ENCODE measurements at places on chromosomes 1 and 21.

- no peak for DNase-seq
Measured at GRCh38 chr1:41611932-41612450, 127.5 kb upstream of the EDN2 start.

DNA sequence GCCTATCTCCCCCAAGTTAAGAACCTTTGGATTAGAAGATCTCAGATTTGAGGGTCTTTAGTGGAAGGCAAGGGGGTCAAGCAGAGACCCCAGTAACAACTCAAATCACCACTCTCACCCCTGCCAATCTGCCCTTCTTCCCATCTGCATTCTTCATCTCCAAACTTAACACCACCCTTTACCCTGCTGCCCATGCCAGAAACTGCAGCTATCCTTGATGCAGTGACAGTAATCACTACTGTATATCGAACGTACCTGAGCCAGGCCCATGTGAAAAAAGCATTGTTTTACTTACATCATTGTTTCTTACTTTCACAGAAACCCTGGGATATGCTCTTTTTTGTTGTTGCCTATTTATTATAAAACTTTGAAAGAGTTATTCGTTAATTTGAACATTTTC lies 26.5 kb downstream of the NSUN4 start:
- DNase-seq, result no peak

DNA sequence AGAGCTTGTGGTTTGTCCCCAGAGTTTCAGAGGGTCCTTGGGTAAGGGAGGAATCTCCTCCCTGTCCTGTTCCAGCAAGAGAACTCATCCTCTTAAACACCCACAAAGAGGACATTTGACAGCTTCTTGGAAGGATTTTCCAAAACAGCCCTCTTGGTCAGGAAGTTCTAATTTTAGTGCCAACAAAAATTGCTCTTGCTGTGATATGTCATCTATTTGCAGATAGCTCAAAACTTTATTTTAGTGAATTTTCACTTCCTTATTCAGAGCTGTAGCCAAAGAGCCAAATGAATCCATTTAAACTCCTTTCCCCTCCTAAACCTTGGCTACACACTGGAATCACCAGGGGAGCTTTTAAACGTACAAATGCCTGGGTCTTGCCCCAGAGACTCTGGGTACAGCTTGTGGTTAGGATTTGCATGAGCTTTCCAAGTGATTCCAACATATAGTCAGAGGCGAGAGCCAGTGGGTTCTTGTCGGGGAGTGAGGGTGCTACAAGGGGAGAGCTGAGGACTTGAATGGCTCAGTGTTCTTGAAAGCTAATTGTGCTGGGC lies 11.8 kb upstream of the RASSF5 start:
- no peak for DNase-seq

- DNase-seq, result no peak
Measured at GRCh38 chr1:167136191-167136614, 42.3 kb downstream of the STYXL2 start.

GRCh38 chr1:107689159-107689558 lies 275.8 kb downstream of the VAV3 start:
- DNase-seq, result no peak

- no peak for DNase-seq
Measured at GRCh38 chr21:42222821-42223390, 4.0 kb downstream of the ABCG1 start.

- DNase-seq, result no peak
Measured at GRCh38 chr21:27359141-27359540, 392.3 kb upstream of the ADAMTS5 start.

DNA sequence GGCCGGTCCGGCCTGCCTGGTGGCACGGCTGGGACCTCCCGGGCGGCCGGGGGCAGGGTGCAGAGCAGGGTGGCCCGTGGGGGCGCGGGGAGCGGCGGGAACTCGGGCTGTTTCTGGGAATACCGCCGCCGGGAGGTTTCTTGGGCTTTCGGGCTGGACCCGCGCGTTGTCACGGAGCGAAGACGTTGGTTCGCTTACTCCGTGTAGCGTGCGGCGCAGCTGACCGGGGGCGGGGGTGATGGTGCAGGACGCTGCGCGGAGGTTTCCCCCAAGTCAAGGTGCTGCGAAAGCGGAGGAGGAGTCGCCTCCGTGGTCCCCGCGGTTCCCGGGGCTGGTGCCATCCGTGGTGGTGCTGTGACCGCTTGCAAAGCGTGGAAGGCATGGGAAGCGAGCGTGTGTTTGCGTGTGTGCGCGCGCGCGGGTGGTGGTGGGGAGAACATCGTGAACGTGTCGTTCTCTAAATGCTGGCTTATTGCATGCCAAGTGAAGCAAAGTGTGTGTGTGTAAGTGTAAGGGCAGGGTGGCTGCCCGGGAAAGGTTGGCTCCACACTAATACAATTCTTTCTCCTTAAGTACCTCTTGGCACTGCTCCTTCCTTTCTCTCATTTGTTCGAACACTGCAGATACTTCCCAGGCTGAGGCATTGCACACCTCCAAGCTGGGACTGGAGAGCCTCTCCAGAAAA lies 1.1 kb downstream of the RYR2 start:
- DNase-seq, result no peak

DNA sequence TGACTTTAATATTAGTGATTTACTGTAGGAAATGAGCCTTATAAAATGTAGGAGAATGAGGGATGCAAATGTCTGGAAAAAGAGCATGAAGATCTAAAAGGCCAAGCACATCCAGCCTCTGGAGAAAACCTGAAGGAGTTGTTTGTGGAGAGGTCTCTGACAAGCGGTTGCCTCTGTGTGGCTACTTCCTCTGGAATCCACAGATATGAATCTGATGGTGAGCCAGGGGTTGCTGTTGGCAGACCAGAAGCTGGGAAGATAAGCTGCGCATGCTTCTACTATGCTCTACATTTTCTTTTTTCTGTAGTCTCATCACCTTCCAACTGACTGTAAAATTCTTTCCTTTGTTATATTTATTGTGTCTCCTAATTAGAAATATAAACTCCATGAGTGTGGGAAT lies 248.6 kb downstream of the OLFM3 start:
- DNase-seq, result no peak

GRCh38 chr21:34878501-34878900 lies 170.6 kb downstream of the RUNX1 start:
- no peak for DNase-seq

DNA sequence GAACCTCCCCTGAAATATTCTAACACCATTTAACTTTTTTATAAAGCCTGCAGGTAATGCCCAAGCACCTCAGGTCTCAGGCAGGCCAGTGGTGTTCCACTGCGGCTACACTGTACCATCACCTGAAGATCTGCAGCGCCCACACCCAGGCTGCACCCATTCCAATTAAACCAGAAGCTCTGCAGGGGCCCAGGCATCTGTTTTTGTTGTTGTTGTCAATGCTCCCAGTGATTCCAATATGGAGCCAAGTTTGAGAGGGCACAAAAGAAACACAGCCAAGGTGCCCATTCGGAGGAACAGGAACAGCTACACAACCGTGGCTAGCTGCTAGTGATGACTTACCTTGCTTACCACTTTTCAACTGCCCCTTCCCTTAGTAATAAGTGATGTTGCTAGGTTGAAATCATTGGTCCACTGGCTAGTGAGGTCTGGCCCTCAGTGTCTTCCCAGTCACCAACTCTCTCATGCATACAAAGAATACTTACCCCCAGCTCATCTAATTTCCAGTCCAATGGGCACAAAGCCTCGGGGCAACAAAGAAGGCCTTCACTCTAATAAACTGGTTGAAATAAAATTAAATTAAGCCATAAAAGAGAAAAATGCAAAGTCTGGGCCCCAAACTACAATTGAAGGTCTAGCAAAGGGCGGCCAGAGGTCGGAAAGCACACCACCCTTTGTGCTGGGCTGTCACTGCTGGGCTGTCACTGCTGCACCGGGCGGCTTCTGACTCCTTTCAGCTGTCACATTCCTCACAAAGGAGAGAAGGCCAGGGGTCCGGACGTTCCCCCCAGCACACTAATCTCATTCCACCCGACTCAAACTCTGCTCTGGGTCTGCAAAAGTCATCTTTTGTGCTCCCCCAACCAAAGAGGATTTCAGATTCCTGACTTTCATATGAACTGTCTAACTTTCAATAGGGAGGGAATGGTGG lies 34.9 kb downstream of the SIPA1L2 start:
- no peak for DNase-seq

- no peak for DNase-seq
Measured at GRCh38 chr1:203645996-203646395, 19.4 kb downstream of the ATP2B4 start.

GRCh38 chr21:28431527-28432200 lies 561.0 kb downstream of the LTN1 start:
- DNase-seq, result no peak

DNA sequence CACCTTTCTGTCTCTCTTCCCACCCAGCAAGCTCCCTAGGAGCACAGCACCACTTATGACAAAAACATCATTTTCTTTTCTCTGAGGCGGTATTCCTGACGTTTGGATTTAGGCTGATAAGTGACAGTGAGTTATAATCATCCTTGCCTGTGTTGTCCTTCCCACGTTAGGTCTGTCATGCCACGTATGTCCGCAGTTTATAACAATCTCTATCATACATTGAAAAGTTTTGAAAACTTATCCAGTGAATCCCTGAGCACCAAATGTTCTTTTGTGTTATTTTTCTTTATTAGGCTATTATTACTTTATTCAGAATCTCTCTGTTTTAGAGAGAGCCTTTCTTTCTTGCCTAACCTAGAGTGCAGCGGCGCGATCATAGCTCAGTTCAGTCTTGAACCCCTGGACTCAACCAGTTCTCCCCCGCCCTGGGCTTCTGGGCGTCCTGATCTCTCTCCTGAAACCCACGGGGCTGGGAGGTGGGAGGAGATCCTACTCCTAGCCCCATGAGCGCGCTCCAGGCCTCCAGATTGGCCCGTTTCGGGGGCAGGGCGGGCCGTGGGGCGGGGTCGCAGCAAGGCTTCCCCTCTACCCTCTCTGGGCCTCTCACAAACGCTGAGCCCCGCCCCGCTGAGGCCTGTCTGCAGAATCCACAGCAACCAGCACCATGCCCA lies at the start of gene GSTM2:
Gene GSTM2, plus strand, starts transcription at position 606 of the 671 bp plus-strand sequence. Its CDS starts 59 bp downstream, at position 665.
- peak; percentile 85 for DNase-seq

DNA sequence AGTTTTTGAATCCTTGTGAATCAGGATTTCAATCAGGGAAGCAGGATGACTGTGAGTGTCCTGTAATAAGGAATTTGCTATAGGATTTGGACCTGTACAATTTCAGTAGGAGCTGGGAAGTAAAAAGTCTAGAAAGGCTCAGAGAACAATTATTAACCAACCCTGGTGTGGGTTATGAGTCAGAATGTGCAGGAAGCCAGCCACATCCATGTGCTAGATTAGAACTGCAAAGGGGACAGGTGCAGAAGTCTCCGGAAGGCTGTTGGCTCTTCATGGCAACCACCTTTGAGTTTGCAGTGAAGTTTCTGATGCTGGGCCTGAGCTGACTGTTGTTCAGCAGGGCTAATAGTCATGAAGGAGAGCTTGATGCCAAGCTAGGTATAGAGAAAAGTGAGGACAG lies 70.7 kb downstream of the SPATA46 start:
- peak; percentile 80 for DNase-seq

GRCh38 chr1:199808110-199808870 lies 219.2 kb upstream of the NR5A2 start:
- no peak for DNase-seq

DNA sequence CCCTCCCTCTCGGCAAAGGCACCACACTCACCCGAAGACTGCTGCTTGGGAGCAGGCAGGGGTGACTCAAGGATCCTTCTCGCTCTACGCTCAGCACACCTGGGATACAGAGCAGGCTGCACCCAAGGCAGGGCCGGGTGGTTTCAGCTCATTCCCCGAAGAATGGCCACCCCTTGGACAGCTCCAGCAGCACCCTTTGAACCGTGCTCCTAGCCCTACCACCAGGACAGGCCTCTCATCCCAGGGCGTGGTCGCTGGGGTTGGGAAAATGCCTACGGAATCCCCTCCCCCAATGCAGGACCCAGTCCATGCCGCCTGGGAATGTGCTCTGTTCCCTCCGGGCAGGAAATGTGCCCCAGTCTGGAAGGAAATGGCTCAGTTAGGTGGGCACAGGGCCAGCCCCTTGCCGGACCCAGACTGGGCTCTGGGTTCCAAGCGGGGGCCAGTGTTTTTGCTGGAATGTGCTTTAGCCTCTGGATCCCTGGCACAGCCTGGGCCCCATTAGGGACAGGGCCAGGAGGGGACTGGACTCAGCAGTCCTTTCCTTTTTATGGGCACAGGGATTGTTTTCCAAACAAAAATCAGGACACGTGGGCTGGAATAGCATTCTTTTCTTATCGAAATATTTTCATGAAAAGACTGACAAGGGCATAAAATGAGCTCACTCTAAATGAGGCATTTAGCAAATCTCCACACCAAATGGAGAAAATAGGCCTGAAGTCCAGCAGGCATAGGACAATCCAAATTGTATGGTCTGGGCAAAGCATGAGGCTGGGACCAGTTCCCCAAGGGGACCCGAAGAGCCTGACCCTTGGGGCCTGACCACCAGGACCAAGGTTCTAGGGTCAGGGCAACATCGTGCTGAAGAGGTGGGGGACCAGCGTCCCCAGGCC lies 7.3 kb downstream of the TMEM82 start:
- DNase-seq, result peak; percentile 92

- DNase-seq, result no peak
Measured at GRCh38 chr1:68269637-68270430, 37.5 kb upstream of the WLS start.

- DNase-seq, result no peak
Measured at GRCh38 chr1:175118375-175119367, 51.0 kb downstream of the TNN start.

GRCh38 chr1:101219924-101220870 lies 16.6 kb upstream of the S1PR1 start:
- no peak for DNase-seq

- DNase-seq, result no peak
Measured at GRCh38 chr1:187270256-187270655, 441.5 kb downstream of the PLA2G4A start.

GRCh38 chr1:206722751-206723461 lies 38.2 kb downstream of the MAPKAPK2 start:
- DNase-seq, result no peak

DNA sequence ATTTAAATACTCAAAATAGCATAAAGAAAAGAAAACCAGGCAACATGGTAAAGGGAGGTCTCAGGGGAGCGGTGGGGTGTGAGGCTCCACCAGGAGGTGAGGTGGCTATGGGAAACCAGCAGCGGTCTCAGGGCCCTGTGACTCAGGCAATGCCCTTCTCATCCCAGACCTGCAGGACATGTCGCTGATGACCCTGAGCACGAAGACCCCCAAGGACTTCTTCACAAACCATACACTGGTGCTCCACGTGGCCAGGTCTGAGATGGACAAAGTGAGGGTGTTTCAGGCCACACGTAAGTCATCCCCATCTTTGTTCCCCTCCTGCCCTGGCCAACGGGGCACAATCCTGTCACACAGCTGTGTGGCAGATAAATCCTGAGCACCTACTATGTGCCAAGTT lies 31.5 kb downstream of the PADI4 start:
- no peak for DNase-seq
